ENCODE measurements at places on chromosomes 3 and 15.

GRCh38 chr15:50108461-50108860 is 10.6 kb downstream of the ATP8B4 start:
- DNase-seq, result no peak

DNA sequence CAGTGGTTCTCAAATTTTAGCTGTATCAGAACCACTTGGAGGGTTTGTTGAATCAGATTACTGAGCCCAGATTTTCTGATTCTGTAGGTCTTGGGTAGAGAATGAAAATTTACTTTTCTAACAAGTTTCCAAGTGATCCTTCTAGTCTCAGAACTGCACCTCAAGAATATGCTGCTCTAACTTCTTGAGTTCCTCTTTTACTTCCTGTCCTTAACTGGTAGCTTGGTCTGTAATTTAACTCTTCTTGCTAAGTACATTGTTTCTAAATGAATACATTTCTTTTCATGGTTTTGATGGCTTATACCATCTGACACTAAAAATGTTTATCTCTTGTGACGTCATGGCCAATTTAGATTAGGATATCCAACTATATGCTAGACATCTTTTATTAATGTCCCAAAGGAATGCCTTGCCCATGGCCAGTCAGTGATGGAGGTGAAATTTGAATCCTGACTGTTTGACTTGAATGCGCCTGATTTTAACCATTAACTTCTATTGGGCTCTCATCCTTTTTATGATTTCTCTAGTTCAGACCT is 262.6 kb upstream of the NAALADL2 start:
- no peak for DNase-seq

GRCh38 chr3:73680391-73681095 is 55.8 kb upstream of the PDZRN3 start:
- DNase-seq, result no peak

DNA sequence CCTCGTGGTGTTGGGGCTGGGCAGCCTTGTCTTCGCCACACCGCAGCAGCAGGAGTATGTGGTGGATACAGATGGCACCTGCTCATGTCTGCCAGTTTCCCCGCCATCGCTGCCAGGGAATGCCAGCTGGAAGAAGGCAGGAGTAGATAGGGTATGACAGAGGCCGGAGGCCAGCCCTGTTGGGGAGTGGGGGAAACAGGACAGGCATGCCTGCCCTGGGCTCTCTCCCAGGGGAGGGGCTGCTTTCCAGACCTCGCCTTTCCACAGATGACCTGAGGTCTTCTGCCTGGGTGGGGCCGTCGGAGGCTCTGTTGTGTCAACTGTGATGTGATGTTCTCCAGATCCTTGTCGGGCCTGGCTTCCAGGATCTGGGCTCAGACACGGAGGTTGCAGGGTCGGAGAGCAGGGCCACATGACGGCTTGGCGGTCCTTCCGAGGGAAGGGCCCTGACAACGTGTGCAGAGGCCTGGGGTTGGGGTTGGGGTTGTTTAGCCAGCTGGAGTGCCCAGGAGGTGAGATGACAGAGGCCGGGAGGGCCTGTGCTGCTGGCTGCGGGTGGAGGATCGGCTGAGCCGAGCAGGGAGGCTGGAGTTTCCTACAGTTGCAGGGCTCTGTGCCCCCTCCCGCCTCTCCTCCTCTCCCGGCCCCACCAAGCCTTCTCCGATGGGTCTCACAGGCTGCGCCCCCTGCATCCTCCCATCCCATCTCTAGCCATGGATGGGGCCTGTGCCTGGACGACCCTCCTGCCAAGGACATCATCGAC is 102.0 kb downstream of the TBC1D2B start:
- DNase-seq, result no peak

DNA sequence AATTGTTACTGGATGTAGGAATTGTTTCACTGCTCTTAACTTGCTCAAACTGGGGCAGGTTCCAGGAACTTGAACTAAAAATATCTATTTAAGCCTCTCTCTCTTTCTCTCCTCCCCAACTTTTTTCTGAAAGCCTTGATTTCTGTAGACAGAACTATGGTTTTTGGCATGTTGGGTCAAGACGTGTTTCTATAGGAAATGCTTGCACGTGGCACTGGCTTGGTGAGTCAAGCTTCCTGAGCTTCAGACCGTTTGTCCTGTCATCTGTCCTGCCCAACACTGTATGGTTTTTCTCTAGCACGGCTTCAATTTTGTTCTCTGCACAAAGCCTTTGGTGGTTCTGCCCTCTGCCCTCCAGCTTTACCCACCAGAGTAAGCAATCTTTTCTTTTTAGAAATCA is 13.5 kb downstream of the EAF1 start:
- DNase-seq, result no peak

DNA sequence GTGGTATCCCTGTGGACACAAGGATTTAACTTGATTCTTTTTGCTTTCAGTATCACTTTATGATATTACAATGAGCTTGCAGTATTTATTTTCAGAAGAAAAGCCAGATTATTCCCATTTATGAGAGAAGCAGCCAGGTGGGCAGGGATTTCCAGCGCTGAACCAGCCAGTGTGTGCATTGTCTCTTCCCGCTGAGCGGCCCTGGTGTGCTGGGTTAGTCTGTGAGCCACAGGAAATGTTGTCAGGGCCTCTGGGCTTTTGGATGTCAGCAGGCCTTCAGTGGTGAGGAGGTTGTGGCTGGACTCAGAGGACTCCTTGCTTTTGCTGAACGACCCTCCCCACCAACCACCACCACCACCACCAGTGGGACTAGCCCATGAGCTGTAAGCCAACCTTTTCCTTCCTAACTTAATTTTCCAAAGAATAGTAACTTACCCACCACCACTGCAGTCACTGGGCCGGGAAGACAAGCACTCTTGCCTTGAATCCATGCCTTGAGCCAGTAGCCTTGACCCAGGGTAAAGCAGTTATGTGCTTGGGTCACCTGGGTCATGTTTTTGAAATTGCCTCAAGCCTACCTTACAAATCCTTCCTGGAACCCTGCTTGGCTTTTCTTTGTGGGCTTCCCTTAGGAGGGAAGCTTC is 33.1 kb downstream of the FLNB start:
- DNase-seq, result no peak

DNA sequence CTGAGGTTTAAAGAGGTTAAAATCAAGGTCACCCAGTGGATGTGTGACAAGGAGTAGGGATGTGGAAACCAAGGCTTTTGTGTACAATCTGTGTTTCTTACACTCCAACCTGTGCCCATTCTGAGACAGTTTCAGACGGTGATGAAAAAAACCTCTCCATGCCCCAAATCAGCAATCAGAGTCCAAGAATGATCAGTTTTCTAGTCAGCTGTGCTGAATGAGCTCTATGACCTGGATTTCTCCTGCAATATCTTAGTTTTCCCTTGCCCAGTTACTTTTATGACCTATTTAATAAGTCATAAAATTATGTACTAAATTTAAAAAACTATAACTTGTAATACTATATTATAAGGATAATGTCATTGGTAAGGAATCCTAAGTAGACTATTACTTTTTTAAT is 37.5 kb upstream of the CBLB start:
- no peak for DNase-seq

GRCh38 chr15:58552505-58553364 is 120.9 kb downstream of the LIPC start:
- no peak for DNase-seq

Measured in large intestine (tissue), 12 donors.